Aorta (tissue), 5 donors: ENCODE measurements at places on chromosomes 7 and 10. TPM values are rescaled to one million over a fixed set of nuclear protein-coding genes. Genes with fewer than 3 reads are reported as not detected.
A peak's percentile ranks its signal among the peaks of the same experiment; 100 is the strongest.

C7orf33 gene
- not detected for total RNA-seq

AKR1C4 gene
- total RNA-seq = not detected

MRC1 gene
- total RNA-seq = 73.9 TPM

WNT8B gene
- total RNA-seq = not detected

VWA2 gene
- total RNA-seq = not detected

SLC18A2 gene
- total RNA-seq = 2.8 TPM

ITIH5 gene
- total RNA-seq = 45.0 TPM

GPR146 gene
- total RNA-seq = 17.4 TPM

APBB1IP gene
- 11.0 TPM for total RNA-seq

TEX47 gene
- not detected for total RNA-seq

LRRC18 gene
- not detected for total RNA-seq

HPS1 gene
- 75.4 TPM for total RNA-seq

ASIC3 gene
- 2.9 TPM for total RNA-seq

DYNC1I1 gene
- total RNA-seq = 13.3 TPM

DNA sequence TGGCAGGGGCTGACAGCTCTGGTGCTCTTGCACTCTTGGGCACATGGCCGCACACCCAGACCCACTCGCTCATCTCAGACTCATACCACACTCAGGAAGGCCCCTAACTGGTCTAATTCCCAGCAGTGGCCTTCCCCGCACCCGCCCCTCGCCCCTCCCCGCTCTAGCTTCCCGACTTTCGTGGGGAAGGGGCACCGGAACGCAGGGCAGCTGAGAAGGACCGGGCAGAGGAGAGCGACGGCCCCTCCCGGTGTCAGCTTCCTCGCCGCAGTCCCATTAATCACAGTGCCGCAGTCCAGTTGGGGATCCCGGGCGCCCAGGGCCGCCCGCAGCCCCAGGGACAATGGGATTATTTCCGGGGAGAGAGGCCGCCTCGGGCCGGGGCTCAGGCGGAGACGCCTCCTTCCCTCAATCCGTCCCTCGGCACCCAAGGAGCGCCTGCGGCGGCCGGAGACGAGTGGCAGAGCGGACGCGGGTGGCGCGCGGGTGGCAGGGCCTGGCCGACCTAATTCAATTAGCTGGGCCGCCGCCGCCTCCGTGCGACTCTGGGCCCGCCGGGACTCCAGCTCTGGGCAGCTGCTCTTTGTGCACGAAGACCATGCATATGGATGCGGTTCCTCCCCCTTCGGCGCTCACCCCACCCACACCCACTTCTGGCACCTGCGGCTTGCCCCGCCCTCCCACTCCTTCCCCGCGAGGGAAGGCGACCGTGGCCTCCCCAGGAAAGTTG is 7.8 kb upstream of the TLX1 start:
- no peak for DNase-seq

- DNase-seq = no peak
These were observed 9.3 kb upstream of the PNLIPRP3 start for GRCh38 chr10:116418389-116418788.

DNA sequence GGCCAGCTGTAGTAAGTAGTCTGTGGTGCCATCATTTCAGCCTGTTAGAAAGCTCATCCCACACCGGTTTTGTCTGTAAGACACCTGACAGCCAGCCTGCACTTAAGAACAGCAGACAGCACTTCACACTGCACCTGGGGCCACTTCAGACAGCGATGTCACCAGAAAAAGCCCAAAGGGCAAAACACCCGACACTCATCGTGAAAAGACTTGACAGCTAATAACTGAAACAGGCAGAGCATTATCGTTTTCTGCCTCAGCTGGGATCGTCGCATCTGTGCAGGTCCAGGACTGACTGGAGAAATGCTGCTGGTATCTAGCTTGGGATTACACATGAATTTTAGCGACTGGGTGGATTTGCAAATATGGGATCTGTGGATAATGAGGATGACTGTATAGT is 16.8 kb upstream of the LAT2 start:
- DNase-seq = no peak

- DNase-seq = no peak
These were observed 36.0 kb upstream of the PPP1R3C start for GRCh38 chr10:91668913-91669312.

DNA sequence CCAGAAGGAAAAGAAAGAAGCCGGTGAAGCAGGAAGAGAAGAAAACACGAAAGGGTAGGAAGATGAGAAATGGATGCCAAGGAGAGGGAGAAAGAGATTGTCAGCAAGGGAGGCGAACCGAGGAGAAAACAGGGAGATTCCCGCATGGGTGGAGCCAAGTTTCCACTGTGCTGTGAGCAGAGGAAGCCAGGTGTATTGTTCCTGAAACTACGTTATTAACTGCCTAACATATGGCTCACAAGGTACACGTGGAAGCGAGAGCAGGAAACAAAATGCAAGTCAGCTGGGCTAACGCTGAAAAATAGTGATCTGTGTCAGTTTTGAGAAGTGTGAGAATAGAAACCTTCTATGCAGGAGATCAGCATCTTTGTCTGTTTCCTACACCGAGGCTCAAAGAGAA is 20.4 kb upstream of the HIPK2 start:
- DNase-seq = no peak

- DNase-seq = no peak
These were observed 91.3 kb downstream of the IMMP2L start for GRCh38 chr7:111470998-111471397.

DNA sequence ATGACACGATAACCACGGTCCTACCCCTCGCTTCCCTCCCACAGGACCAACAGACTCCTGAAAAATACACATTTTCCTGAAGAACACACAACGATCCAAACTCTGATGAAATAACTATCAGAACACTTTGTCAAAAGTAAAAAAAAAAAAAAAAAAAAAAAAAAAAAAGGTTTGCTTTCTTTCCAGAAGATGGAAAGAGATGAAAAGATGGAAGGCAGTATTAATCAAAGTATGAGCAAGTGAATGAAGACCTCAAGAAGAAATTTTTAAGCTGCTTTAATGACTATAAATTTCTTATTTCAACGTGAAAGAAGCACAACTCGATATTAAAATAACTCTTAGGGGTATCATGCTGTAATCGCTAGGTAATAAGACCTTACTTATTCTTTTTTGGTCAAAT is 202.3 kb downstream of the CHCHD3 start:
- DNase-seq = no peak

DNA sequence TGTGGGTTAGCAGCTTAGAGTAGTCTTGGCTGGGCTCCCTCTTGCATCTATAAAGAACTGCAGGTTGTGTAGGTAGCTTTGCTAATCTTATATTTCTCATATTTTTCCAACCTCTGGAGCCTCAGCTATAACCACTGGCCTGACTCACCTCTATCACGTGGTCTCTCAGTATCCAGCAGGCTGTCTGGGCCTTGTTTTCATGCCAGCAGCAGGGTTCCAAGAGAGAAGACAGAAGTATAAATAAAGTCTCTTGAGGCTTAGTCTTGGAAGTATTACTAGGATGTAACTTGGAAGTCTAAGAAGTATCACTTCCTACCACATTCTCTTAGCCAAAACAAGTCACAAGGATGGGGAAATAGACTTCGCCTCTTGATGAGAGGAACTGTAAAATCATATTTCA is 73.3 kb downstream of the WIPF3 start:
- peak; percentile 68 for DNase-seq

GRCh38 chr7:102106625-102107024 is 180.0 kb upstream of the SH2B2 start:
- DNase-seq = peak; percentile 84

GRCh38 chr7:151313857-151314256 is 27.8 kb upstream of the NUB1 start:
- DNase-seq = peak; percentile 92

GRCh38 chr10:95245425-95246055 is 45.3 kb downstream of the PDLIM1 start:
- DNase-seq = no peak

GRCh38 chr10:63692220-63692896 is 171.2 kb downstream of the REEP3 start:
- DNase-seq = no peak

GRCh38 chr10:116452338-116452720 is 24.7 kb downstream of the PNLIPRP3 start:
- no peak for DNase-seq

DNA sequence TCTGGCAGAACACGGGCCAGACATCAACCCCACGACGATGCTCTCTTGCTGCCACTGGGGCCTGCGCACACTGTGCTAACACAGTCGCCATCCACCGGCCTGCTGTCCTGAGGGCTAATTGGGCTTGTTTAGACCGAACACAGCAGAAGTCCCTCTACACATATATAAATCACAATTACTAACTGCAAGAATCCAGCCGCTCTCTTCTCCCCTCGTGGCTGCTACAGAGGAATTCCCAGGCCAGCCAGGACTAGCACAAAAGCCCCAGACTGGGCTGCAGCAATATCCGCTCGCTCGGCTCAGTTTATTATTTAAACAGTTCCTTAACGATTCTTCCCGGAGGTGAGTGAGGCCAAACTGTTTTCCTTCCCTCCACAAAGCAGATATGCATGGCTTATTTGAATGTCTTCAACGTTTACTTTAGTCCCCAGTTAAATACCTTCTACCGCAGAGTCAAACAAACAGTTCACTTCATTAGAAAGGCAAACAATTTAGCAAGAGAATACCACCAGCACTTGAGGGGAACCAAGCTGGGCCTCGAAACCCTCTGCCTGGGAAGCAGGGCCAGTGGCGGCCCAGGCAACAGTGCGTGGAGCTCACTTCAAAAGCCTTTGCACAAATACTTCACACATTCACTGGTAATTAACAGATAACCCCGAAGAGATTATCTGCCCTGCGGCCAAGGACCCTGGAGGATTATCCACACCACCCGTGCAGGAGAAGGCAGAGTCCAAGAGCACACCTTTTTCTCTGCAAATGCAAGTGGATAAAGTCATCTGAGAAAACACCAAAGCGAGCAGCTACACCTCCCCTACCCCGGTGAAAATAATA is 145.3 kb downstream of the GLI3 start:
- no peak for DNase-seq

DNA sequence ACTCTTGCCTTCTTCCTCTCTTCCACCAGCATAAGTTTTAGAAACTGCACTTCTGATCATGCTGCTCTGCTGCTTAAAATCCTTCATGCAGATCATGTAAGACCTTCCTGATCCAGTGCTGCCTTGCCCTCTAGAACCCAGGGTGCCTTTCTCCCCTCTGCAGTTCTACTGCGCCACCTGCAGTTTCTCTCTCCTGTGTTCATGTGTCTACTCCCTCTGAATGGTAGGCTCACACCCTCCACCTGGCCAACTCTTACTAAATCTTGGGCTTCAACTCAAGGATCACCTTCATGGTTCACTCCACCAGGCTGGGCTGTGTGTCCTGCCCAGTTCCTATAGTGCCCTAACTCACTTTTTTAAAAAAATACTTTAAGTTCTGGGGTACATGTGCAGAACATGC is 174.6 kb upstream of the ITGB1 start:
- no peak for DNase-seq

DNA sequence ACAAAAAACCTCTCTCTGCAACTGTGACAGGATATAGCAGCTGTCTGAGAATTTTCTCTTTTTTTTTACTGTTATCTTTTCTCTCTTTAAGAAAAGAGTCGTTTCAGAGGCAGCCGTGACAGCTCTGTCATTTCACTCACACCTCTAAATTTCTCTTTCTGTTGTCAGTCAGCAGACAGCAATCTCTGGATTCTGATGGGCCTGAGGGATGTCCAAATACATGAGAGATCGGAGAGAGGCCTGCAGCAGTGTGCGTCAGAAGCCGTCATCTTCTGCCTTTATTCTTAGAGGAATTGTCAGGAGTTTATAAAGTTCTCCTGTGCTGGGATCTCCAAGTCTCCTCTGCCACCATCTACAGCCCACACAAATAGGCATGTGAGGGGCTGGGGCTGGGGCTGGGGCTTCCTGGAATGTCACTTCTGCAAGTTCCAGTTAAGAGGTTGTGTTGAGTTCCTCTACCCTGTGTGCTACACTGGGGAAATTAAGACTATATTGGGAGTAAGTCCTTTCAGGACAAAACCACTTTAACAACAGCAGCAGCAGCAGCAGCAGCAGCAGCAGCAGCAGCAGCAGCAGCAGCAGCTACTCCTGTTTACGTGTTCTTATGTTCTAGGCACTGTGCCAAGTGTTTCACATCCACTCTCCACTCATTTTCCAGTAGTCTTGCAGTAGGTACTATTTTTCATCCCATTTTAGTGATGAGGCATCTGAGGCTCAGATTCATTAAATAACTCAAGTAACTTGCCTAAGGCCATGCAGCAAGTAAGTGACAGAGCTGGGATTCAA is 541.3 kb downstream of the LRMDA start:
- no peak for DNase-seq

DNA sequence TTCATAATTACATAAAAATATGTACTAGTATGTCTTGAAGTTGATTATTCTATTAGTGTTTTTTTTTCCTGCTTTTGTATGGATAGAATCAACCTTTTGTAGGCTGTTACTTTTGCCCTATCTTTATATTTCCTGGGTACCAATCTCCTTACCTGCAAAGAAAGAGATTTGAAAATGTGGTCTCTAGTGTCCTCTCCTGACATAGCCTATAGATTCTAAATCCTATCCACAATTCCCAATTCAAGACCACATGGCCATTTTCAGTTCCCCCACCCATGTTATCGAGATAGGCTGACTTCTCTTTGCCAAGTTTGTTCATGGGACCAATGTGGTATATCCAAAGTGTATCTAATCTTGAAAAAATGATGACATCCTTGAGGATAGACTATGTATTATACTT is 269.4 kb upstream of the SEMA3D start:
- DNase-seq = no peak

GRCh38 chr10:77583527-77583926 is 54.1 kb downstream of the KCNMA1 start:
- no peak for DNase-seq

GRCh38 chr10:123390332-123390731 is 236.1 kb downstream of the BUB3 start:
- DNase-seq = no peak

DNA sequence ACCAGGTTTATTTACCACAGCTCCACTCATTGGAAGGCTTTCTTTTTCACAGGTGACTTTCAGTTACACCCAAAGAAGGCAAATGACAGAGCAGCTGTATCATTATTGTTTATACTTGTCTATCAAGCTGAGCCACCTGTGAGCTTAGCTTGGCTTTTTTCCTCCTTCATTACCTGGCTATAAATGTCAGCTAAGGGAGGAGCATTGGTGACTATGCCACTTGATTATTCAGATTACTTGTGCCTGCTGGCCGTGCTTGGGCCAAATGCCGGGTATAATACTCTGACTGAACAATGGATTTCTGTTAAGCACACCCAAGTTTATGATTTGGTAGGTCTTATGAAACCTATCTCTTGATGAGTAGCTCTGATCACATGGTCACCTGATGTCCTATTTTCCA is 9.9 kb upstream of the GNAT3 start:
- DNase-seq = no peak
